Fibroblast of skin of abdomen (primary cell): ENCODE measurements at places on chromosomes 2 and 18.

- DNase-seq, result no peak
These were observed 87.7 kb upstream of the HAAO start for GRCh38 chr2:42879913-42880737.

DNA sequence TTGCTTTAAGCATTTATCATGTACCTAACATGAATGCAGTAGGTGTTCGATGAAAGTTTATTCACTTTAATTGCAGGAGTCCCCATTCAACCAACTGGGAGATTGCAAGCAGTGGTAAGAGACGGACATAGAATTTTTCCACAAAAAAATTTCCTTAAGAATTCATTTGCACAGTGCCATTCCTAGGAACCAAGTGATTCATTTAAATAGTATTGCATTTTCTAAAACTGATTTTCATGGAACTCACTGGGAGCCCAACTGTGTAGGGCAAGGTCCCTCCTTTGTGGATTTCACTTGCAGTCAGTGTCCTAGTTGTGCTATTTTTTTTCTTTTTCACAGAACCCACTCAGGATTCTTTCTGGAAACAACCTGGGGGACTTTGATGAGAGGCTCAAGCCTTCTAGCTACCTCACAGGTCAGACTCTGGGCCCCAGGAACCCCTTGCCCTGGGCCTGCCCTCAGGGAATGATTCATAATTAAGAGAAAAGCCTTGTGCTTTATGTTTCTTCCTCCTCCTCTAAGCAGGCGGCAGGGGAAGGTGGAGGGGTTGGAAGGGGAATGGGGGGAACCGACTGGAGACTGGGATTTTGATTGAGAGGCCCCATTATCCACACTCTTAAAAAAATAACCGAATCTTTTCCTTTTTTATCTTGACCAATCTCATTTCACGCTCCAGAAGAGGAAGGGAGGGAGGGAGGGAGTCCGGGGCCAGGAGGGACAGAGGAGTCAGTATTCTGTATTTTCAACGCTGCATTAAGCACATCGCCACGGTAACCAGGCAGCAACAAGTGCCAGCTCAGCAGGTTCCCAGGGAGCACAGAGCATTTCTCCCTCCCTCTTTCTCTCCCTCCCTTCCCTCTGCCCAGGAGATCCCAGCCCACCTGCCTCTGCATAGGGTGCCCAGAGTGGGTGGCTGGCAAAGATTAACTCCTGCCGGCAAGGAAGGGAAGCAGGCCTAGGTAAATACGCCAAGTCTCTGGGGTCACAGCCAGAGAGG, 51.8 kb downstream of the PSD4 start:
- no peak for DNase-seq

DNA sequence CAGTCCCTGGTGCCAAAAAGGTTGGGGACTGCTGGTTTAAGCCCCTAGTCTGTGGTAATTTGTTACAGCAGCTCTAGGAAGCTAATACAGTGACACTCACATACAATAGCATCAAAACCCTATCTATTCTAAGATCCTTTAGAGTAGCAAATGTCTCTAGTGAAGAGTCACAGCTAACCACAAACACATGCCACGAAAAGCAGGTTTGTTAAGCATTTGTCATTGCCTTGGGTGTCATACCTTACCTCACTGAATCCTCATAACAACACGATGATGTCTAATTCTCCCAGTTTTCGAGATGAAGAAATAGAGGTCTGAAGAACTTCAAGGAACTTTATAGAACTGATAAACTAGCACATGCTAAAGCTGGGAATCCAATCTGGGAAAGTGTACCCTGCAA, 29.6 kb upstream of the RNF152 start:
- no peak for DNase-seq

- DNase-seq, result no peak
These were observed 74.7 kb downstream of the EIPR1 start for GRCh38 chr2:3302751-3303582.

GRCh38 chr2:60468382-60469085, 84.9 kb downstream of the BCL11A start:
- peak; percentile 67 for DNase-seq

DNA sequence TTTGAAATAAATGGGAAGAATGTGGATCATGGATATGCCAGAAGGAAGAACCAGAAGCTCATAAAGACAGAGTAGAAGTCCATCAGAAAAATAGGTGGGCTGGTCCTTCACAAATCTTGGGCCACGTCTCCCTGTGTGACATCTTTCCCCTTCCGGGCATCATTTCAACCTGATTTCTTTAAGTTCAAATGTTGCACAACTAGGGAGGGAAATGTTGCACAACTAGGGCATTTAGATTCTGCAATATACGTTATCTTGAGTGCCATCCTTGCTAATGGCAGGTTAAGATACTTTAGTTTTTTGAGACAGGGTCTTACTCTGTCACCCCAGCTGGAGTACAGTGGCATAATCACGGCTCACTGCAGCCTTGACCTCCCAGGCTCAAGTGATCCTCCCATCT, 129.6 kb downstream of the CERS6 start:
- DNase-seq, result no peak

GRCh38 chr18:61575419-61575818, 242.2 kb downstream of the CDH20 start:
- DNase-seq, result peak; percentile 77

DNA sequence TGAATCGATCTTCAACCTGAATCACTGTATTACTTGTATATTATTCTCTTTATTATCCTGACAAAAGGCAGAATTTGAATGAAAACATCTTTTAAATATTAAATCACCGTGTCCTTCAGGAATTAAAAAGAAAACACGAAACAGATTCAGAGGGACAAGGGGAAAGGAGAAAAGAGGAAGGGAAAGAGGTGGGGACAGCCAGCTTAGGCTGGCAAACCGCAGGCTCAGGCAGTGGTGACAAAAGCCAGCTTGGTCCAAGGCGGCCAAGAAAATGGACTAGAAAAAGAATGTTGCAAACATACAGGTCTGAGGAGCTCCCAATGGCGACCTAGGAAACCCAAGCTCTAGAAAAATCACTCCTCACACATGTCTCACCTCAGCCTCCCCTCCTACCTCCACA, 6.8 kb downstream of the B4GALT6 start:
- DNase-seq, result no peak

GRCh38 chr2:220394433-220394832, 767.0 kb downstream of the SLC4A3 start:
- peak; percentile 30 for DNase-seq

GRCh38 chr18:48566589-48566988, 27.8 kb downstream of the CTIF start:
- no peak for DNase-seq

- peak; percentile 42 for DNase-seq
These were observed 187.1 kb upstream of the PIK3C3 start for GRCh38 chr18:41767960-41768359.

DNA sequence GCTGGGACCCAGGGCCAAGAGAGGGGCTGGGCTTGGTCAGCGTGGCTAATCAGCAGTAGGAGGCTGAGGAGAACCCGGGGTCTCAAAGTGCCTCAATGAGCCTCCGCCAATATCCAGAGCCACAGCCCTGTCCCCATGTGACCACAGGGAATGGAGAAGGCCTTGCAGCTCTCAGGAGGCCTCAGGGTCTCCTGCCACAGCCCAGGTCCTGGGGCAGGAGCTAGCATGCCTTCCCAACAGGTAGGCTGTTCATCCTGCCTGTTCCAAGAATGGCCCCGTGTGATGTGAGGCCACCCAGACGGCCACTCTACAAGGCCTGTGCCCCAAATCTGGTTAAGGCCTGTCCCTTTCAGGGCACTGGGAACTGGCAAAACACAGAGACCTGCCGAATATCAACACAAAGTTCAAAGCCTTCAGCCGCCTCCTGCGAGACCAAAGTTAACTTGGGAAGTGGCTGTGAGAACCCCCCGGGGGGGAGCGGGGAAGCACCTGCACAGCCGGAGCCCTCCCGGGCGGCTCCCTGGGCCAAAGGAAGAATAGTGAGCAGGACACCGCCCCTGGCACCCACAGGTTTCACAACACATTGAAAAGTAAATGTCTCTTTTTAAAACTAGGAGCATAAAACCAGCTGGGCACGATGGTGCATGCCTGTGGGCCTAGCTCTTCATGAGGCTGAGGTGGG, 4.5 kb upstream of the LIMS2 start:
- DNase-seq, result no peak

DNA sequence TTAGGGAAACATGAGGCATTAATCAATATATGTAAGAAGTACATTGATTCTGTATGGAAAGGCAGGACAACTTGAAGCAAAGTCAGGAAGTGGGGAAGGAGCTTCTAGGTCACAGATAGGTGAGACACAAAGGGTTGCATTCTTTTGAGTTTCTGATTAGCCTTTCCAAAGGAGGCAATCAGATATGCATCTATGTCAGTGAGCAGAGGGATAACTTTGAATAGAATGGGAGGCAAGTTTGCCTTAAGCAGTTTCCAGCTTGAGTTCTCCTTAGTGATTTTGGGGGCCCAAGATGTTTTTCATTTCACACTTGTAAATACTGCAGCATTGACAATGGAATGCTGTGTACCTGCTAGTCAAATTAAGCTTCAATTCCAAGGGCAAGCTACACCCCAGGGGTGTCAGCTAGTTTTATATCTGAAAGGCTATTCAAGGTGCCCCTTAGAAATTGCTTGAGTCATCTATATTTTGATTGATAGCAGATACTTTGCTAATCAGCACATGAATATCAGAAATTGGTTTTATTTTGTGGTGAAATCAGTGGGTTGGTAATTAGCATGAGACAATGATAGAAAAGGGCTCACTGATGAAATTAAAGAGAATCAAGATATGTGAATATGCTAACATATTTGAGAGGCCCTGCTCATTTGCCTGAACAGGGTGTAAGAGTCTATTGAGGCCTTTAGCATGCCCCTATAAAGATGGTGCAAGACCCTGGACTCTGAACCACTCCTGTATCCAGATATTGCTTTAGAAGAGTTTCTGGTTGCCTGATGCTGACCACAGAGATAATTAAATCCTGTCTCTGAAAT, 131.5 kb downstream of the TMEM17 start:
- no peak for DNase-seq

DNA sequence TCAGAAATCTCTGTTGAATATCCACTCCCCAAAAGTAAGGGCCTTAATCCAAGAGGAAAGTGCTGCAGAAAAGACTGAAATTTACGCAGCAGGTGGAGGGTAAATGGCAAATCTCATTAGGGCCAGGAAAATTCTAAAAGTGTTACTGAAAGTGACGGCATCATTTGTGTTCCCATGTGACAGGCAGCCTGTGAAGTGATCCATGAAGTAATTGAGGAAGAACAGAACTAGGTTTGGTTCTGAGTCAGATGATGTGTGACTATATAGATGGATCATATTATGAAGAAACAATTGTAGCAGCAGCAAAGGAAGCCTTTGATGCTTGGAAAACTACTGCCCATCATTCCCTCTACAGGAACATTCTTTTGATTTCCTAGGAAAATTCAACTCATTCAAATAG, 401.2 kb downstream of the TGIF1 start:
- no peak for DNase-seq

GRCh38 chr2:29017716-29018435, 36.8 kb downstream of the TOGARAM2 start:
- DNase-seq, result no peak

- no peak for DNase-seq
These were observed 261.5 kb upstream of the SIX3 start for GRCh38 chr2:44679990-44680389.

GRCh38 chr2:26936855-26937254, 33.6 kb upstream of the MAPRE3 start:
- DNase-seq, result no peak

DNA sequence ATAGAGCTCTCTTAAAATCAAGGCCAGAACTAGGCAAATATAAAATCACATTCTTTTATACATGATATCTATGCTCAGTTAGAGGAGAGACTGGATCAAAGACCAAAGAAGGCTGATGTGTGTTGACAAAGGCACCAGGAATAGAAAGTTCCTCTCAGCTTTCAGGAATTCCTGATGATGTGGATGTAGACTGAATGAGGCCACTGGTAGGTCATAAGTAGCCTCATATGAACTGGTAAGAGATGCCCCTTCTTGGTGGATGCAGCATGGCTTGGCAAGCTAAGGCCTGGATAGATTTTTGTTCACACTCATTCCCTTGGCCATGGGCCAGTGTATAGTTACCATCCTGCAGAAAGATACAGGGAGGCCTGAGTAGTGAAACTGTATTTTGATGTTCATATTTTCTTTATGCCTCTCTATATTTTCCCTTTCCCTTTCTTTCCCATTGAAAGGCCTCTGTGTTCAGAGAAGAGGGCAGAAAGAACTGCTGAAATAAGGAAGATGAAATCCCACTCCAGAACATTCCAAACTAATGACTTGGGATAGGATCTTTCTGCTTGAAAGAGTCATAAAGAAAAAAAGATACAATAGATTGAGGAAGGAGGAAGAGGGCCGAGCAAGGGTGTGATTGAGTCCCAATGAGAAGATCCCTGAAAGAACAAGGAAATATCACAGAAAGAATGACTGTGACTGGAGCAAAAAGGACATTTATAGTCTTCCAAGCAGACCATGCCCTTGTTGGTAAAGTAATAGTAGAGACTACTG, 2182.7 kb upstream of the PIK3C3 start:
- DNase-seq, result peak; percentile 14

DNA sequence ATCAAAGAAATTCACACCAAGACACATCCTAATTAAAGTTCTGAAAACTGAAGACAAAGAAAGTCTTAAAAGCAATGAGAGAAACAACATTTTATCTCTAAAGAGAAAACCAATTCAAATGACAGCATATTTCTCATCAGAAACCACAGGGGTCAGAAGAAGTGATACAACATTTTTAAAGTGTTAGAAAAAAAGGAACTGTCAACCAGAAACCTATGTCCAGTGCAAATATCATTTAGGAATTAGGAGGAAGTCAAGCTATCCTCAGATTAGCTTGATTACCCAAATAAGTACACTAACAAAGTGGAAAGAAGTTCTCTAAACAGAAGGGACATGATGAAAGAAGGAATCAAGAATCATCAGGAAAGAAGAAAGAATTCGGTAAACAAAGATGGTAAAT, 59.5 kb upstream of the BCL2L11 start:
- no peak for DNase-seq

- peak; percentile 85 for DNase-seq
These were observed 101.2 kb downstream of the SETBP1 start for GRCh38 chr18:44781886-44782285.

DNA sequence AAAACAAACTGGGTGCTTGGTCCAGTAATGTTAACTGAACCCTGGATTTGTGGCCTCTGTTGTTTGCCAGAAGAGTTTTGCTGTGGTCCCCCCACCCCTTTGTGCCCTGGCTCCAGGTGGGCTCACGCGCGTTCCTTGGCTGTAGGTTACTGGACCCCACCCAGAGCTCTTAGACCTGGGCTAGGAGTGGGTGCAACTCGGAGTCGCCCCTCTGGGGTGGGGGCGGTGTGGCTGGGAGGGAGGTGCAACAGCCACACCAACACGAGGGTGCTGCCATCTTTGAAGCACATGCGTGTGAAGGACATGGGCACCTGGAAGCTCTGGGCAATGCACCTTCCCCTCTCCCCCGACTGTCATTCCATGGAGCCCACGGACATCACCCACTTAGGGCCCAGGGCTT, 92.7 kb downstream of the USP40 start:
- no peak for DNase-seq

GRCh38 chr2:211181626-211182025, 625.2 kb downstream of the CPS1 start:
- DNase-seq, result no peak

DNA sequence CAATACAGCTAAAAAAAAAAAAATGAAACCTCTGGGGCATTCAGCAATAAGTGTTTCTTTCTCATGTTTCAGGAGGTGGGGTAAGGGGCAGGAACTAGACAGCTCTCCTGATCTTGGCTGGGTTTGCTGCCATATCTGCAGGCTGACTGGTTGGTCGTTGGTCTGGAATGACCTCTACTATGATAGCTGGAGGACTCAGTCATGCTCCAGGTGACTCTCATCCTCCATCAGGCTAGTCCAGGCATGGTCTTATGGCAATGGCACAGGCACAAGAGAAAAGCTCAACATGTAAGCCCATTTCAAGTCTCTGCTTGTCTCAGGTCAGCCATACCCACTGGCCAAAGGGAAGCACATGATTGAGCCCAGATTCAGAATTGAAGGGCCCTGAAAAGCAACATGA, 9.5 kb upstream of the SLC1A4 start:
- DNase-seq, result no peak
